Pancreas (tissue), 10 donors: ENCODE measurements at places on chromosomes 16 and 17. TPM values are rescaled to one million over a fixed set of nuclear protein-coding genes. Genes with fewer than 3 reads are reported as not detected.
A peak's percentile ranks its signal among the peaks of the same experiment; 100 is the strongest.

The ASGR1 gene
- 1.2 TPM for polyA plus RNA-seq

The SMIM36 gene
- 0.09 TPM for polyA plus RNA-seq

The RASL10B gene
- 2.5 TPM for polyA plus RNA-seq

GRCh38 chr17:45149669-45150664 lies 1.7 kb downstream of the HEXIM1 start:
- H3K27me3 ChIP-seq = no peaks in the 10 kb centered on the region
- DNase-seq = peak; percentile 73
- H3K36me3 ChIP-seq = no peaks in the 10 kb centered on the region
- H3K4me3 ChIP-seq = peak overlapping the region; percentile 55
- peak overlapping the region; percentile 86 for H3K27ac ChIP-seq
- H3K4me1 ChIP-seq = peaks cover 16% of the 10 kb centered on the region

- no peaks in the 10 kb centered on the region for H3K4me1 ChIP-seq
- no peaks in the 10 kb centered on the region for H3K27me3 ChIP-seq
- DNase-seq = no peak
- no peak overlapping the region for H3K27ac ChIP-seq
- H3K36me3 ChIP-seq = peaks cover 28% of the 10 kb centered on the region
- no peak overlapping the region for H3K4me3 ChIP-seq
Observed at GRCh38 chr17:29504711-29505110, 62.1 kb downstream of the ABHD15 start.

- H3K4me1 ChIP-seq = no peaks in the 10 kb centered on the region
- H3K4me3 ChIP-seq = peak overlapping the region; percentile 72
- peak; percentile 45 for DNase-seq
- no peaks in the 10 kb centered on the region for H3K36me3 ChIP-seq
Observed at GRCh38 chr16:50245417-50246298, 20.7 kb upstream of the ADCY7 start.
